Epithelial cell of proximal tubule (primary cell): ENCODE measurements at places on chromosomes 16 and 17. TPM values are rescaled to one million over a fixed set of nuclear protein-coding genes. Genes with fewer than 3 reads are reported as not detected.
A peak's percentile ranks its signal among the peaks of the same experiment; 100 is the strongest.

Gene KRTAP16-1
- not detected in 2 replicates for total RNA-seq

Gene SDK2
- total RNA-seq, result 0.07 and 0.12 TPM in 2 replicates

- no peak for DNase-seq
These were observed 11.7 kb downstream of the ATPAF2 start for GRCh38 chr17:18027280-18027679.

- peak; percentile 75 for DNase-seq
These were observed 7.5 kb downstream of the RFFL start for GRCh38 chr17:35056013-35056412.

- no peak for DNase-seq
These were observed 93.0 kb downstream of the GOSR1 start for GRCh38 chr17:30570191-30570590.

DNA sequence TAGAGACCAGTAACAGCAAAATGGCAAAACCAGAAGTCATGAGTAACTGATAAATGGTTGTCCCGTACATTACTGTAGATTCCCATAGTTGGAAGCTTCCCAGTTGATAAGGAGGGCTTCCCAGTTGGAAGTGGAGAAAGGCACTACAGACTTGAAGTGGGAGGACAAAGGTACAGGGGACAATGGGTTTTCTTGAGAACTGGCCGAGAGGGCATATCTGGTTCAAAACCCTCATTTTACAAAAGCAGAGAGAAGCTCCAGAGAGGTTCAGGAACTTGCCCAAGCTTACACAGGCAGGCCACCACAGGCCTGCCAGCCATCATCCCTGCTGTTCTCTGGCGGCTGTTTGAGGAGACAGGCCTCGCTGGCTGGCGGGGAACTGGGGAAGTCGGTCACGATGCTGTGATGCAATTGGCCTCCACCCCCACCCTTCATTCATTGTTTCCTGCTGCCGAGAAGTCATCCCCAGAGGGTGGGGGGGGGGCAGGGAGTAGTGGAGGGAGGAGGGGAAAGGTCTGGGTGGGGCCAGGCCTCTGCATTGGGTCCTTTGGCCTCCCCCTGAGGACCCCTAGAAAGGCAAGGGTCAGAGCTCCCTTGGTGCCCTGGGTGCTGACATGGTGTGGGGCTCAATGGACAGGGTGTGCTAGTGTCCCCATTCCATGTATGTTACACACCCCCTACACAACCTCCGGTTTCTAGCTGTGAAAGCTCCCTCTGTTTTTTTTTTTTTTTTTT lies 3.0 kb downstream of the UBALD2 start:
- DNase-seq, result no peak

DNA sequence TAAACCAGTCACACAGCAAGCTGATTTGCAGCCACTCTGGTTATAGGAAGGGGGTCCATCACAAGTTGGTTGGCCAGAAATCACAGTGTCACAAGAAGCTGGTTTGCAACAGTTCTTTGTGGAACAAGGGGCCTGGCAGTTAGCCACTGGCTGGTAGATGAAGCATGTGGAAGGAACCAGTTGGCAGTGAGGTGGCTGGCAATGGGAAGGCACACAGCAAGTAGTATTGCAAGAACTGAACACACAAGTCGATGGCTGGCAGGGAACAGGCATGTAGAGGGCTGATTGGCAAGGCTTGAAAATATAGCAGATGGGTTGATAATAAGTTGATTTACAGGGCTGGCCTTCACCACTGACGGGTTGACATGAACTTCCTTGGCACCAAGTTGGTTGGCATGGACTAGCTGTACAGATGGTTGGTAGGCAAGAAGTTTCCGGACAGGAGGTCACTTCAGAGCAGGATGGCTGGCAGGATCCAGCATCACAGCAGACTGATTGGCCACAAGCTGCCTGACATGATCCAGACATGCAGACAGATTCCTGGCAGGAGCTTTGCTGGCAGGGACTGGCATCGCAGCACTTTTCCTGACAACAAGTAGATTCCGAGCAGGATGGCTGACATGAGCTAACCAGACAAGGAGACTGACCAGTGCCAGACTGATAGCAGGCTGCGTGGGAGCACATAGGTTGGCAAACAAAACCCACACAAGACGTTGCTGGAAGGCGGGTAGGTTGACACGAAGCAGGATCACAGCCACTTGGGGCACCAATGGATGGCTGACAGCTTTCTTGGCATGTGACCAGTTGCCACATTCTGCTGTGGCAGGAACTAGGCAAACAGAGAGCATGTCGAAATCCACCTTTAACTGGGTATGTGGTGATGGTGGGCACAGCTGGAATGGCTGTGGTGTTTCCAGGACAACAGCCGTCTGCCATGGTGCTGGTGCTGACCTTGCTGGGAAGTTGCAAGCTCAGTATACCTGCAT lies at the start of gene KRTAP29-1:
Gene KRTAP29-1 (minus strand): TSS at position 936 of the 986 bp plus-strand sequence. CDS start 0 bp downstream, at position 936.
- DNase-seq, result no peak

- no peak for DNase-seq
These were observed 230.9 kb downstream of the MRTFB start for GRCh38 chr16:14302031-14302398.

DNA sequence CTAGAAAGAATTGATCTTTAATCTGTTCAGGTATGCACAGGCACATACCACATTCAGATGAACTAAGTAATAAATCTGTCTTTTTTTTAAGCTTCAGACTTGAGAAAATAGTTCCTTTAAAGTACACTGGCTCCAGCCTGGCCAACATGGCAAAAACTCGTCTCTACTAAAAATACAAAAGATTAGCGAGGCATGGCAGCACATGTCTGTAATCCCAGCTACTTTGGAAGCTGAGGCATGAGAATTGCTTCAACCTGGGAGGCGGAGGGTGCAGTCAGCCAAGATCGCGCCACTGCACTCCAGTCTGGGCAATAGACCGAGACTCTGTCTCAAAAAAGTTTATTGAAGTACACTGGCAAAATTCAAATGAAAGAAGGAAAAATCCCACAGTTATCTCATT lies 111.0 kb upstream of the NETO2 start:
- DNase-seq, result no peak
